ENCODE measurements at places on chromosomes 2 and 18.

DNA sequence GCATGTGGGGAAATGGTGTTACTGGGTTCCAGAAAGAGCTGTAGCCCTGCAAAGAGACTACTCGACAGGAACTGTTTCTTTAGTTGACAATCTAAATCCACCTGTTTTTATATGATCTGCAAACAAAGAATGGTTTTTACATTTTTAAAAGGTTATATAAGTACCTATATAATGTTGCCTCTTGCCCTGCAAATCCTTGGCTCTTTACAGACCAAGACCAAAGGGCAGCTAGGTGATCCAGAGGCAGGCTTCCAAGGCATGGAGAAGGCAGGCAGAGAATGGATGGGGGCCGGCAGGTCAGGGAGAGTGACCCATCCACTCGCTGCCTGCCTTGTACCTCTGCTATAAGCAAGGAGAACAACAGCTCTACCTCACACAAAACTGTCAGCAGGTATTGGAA is 173.6 kb downstream of the ANTXR1 start:
- no peak for DNase-seq

DNA sequence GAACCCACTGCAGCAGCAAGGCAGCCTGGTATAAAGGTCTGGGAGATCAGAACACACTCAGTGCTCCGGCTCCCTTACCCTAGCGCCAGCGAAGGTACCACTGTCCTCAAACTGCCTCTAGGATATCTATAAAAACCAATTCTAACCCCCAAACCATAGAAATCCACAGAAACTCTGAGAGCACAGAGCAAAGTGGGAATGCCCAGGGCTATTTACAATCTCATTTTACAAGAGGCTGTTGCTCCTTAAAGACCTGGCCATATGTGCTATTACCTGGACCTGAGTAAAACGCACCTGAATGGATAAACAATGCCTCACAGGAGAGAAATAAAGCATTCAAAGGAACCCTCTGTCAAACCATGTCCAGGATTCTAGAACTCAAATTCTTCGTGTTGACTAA is 4.3 kb downstream of the STK39 start:
- no peak for DNase-seq

- DNase-seq: no peak
These were observed 44.1 kb downstream of the CD28 start for GRCh38 chr2:203750346-203751068.

- no peak for DNase-seq
These were observed 58.1 kb upstream of the FOSL2 start for GRCh38 chr2:28334527-28334894.

Measured in T47D (cell line).